ENCODE measurements at places on chromosomes 6 and 20.
A peak's percentile ranks its signal among the peaks of the same experiment; 100 is the strongest.

DNA sequence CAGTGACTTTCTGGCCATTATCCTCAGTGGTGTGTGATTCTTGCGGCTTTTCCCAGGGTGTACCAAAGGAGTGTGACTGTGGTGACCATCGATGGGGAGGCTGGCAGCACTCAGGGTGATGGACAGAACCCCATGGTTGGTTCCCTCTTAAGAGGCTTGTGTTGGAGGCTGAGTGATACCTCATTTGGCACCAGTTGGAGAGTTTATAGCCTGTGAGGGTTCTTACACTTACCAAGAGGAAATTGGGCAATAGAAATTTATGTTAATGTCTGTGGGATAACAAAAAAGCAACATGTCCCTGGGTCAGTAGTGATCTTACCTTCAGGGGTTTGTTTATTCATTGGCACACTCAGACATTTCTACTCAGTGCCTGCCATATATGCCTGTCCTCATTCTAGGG is 37.2 kb downstream of the DAAM2 start:
- no peak for DNase-seq

DNA sequence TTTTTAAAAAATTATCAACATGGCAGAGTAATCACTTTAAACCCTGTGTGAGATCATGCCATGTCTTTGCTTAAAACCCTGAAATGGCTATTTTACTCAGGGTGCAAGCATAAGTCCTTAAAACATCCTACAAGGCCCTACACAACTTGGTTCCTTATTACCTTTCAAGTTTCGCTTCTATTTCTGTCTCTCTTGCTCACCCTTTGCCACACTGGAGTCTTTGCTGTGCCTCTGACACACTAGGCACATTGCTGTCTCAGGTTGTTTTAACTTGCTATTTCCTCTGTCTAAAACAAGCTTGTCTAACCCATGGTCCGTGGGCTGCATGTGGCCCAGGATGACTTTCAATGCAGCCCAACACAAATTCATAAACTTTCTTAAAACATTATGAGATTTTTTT is 55.6 kb downstream of the KIAA0408 start:
- DNase-seq = no peak

GRCh38 chr6:113888493-113888892 is 31.3 kb downstream of the MARCKS start:
- peak; percentile 16 for DNase-seq

DNA sequence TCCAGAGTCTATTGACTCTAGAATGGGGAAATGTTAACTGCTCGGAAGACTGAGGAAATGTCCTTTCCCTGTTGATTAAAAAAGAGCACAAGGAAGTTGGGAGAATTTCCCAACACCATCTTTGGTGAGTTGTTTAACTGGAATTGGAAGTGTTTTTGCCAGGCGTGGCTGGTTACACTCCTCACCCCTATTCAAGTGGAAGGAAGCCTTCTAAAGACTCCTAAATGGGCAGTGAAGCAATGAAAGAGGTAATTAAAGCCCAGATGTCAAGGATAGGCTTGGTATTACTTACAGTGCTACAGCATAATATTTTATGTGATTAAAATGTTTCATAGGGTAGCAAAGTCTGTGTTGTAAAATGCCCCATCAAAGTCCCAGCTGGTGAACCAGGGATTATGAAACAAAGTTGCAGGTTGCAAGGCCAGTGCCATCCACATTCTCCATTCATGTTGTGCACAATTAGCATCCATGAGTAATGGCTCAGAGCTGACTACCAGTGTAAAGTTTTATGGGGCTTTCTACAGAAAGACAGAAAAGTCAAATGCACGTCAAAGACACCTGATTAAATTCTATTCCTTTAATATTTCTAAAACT is 52.6 kb downstream of the BTBD3 start:
- no peak for DNase-seq

- no peak for DNase-seq
These were observed 1.5 kb downstream of the NDUFAF5 start for GRCh38 chr20:13786143-13786828.

- DNase-seq = peak; percentile 81
These were observed 951 bp downstream of the FOXP4 start for GRCh38 chr6:41546866-41547798.

DNA sequence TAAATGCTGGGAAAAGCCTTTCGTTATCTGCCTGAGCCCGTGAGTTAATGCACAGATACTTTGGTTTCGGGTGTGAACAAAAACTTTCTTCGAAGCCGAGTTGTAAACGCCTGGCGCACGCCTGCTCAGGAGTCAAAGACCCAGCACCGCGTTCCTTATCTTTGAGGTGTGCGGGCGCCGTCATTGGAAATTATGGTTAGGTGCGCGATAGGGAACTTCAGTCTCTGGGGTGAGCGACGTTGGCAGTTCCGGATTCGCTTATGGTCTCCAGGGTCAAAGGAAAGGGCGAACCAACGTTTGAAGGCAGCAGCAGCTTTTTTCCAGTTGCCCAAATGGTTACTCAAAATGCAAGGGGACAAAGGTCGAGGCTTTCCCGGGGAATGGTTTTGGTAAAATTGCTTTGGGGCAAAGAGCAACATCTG is 853 bp downstream of the SLC22A3 start:
- DNase-seq = peak; percentile 58

- no peak for DNase-seq
These were observed 170.8 kb downstream of the EPM2A start for GRCh38 chr6:145564553-145564952.

- DNase-seq = peak; percentile 10
These were observed 40.5 kb downstream of the SAMD5 start for GRCh38 chr6:147548921-147549475.

- peak; percentile 3 for DNase-seq
These were observed 80.3 kb downstream of the BACH2 start for GRCh38 chr6:90216072-90216977.

- no peak for DNase-seq
These were observed 5.3 kb downstream of the LINC00237 start for GRCh38 chr20:21100578-21101452.

DNA sequence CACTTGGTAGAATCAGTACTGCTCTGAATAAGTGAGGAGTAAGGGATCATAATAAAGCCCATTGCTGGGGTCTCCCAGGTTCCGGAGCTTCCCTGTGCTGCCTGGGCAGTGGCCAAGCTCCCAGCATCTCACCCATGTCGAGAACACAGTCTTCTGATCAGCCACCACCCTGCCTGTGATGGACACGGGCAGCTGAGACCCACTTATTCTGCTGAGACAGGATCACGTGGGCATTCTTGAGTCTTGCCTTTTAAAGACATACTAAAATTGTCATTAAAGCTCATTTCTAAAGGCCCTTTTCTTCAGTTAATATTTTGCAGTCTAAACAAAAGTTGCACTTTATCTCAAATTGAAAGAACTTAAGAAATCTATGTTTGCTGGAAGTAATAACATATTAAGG is 42.7 kb upstream of the SLC22A2 start:
- no peak for DNase-seq

GRCh38 chr20:62603021-62603906 is 39.0 kb upstream of the SLCO4A1 start:
- DNase-seq = no peak

GRCh38 chr6:76982476-76983199 is 480.7 kb downstream of the HTR1B start:
- DNase-seq = no peak
